ENCODE measurements at places on chromosomes 5 and 9.

DNA sequence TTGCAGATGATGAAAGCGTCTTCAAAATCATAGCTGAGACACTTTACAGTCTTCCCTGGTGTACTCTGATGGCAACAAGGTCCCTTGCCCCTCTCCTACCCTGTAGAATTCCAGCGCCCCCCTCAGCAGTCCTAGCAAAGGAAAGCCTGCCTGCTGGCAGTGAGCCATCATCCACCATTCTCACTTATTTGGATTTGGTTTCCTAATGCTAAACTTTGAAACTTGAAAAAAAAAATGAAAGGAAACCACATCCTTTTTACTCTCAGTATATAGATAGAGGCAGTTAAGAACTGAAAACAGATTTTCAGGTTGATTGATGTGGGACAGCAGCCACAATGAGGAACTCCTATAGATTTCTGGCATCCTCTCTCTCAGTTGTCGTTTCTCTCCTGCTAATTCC is at the start of gene GZMA:
GZMA (plus strand) TSS at position 299 of the 400 bp plus-strand sequence; CDS start at position 336, 37 bp downstream.
- no peak for DNase-seq

- no peak for DNase-seq
Measured at GRCh38 chr5:131384616-131385214, 120.9 kb downstream of the CDC42SE2 start.

GRCh38 chr5:17150531-17150930 is 66.9 kb upstream of the BASP1 start:
- no peak for DNase-seq

- no peak for DNase-seq
Measured at GRCh38 chr5:57887851-57888621, 405.4 kb upstream of the ACTBL2 start.

DNA sequence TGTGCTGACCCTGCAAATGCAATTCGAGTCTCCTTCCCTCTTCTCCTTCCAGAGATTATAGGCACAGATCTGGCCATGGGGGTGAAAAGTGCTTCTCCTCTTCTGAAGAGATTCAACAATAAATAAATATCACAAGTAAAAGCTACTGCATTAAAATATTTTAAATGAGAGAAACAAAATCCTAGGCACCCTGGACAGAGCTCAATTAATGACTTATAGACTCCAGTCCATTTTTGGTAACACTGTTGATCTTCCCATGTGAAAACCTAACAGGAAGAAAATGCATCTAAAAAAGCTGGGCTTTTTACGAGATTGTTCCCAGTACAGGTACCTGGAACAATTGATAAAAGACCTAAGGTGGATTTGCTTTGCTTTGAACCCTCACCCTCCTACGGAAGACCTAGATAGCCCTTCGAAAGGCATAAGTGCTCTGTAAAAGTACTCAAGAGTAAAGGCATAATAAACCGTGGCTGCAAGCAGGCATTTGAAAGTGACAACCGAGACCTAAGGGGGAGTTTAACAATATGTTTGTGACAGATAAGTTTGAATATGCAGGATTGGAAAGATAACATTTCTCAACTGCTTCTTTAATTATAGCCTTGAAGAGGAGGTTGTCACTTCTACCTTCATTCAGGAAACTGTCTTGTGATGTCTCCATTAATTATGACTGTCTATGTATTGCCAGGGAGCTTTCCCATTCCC is 29.4 kb upstream of the MED10 start:
- DNase-seq, result no peak

DNA sequence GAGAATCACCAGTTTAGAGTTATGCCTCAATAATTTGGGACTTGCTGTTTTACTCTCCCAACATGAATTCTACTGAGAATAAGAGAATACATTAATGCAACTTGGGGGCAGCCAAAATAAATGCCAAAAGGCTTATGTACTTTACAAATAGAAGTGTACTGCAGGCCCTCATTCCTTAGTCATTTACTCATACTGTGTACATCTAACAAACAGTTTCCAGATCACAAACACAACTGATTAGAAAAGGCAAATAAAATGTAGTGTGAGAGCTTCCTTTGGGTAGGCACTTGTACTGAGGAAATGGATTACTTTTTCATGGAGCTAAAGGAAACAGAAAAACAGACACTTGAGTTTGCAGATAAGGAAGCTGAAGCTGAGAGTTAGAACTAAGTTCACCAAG is 12.6 kb downstream of the ANKDD1B start:
- DNase-seq, result no peak

- no peak for DNase-seq
Measured at GRCh38 chr5:34666392-34667080, 10.4 kb downstream of the RAI14 start.

DNA sequence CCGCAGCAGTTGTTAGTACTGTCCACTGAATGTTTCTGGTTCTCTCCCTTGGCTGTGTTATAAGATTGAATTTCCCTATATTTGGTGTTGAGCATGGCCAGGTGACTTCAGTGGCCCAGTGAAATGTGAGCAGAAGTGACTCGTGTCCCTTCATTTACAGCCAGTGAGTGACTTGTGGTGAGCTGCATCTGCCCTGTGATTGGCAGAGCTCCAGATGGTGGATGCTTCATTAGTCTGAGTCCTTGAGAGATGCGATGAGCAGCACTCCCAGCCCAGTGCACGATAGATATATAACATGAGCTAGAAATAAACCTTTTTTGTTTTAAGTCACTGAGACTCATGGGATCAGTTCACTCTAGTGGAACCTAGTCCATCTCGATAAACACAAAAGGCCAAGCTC is 19.3 kb downstream of the PCSK5 start:
- DNase-seq, result no peak

DNA sequence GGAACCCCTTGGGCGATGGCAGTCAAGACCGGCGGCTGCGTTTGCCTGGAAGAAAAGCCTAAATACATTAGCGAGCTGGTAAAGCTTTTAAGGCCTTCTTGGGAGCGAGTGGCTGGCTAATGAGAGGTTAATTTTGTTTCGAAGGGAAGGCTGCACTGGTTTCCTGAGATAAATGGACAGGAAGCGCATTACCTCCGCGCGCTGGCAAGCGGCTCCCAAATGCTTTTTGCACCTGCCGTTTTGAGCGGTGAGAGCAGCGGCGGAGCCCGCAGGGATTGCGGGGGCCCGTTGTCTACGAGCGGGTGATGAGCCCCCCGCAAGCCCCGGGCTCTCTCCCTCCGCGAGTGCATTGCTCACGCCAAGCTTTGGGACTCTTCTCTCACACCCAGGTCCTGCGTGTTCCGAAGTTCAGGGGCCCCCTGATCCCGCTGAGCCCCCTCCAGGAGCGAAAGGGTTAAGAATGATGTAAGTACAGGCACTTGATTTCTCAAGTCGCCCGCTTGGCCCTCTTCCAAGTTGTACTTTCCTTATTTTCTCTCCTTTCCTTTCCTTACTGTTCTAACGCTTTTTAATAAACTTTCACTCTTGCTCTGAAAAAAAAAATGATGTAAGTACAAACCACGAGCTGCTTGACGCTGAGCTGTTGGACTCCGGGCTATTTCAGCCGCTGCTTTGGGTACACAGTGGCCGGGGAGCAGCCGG is 3.1 kb upstream of the RGMB start:
- no peak for DNase-seq

DNA sequence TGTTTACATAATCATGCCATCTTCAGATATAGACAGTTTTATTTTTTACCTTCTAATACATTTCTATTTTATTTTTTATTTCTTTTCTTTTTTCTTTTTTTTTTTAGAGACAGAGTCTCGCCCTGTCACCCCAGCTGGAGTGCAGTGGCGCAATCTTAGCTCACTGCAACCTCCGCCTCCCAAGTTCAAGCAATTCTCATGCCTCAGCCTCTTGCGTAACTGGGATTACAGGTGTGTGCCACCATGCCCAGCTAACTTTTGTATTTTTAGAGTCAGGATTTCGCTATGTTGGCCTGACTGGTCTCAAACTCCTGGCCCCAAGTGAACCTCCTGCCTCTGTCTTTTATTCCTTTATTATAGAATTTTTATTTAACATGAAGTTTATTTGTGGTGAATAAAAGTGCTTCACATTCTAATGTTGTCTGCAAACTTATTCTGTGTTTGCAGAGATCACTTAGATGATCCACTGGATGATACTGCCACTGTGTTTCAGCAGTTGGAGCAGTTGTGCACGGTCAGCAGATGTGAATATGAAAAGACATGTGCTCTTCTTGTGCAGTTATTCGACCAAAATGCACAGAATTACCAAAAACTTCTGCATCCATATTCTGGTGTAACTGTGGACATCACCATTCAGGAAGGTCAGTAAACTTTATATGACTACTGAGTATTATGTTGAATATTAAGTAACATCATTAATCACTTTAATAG is 62.2 kb downstream of the RANBP17 start:
- DNase-seq, result no peak

- DNase-seq, result no peak
Measured at GRCh38 chr5:156354571-156354970, 27.6 kb downstream of the SGCD start.

DNA sequence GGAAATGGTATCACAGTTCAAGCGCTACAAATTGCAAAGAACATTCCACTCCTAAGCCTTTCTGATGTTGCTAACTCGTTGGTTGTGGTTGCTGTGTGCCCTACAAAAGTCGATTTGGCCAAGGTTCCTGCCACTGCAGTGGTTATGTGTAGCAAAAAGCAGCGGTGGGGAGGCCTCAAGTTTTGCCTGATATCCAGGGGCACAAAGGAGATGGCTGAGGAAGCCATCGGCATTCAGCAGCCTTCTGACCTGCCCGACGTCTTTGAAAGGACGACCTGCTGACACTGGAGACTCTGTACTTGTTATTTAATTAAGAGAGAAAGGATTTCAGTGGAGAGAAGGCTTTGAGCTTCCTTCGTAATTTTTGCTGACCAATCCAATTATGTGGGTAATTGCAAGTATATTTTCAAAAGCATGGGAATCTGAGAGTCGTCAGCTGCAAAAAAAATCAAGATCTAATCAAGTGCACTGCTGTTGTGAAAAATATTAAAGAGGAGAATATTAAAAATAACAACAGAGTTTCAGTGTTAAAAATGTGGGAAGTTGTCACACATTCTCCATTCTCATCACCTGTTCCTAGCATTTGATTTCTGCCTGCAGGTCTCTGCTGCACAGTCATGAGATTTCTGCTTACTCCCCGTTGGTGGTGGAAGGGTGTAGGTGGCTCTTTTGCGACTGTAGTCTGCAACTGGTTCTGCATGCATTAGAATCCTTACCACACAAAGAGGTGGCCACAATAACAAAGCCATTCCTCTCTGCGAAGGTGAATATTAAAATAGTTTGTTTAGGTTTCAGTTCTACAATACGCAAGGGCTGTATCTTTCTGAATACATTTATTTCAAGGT is 319.2 kb downstream of the IRX2 start:
- no peak for DNase-seq

GRCh38 chr9:128062279-128062678 is 4.8 kb downstream of the NAIF1 start:
- DNase-seq, result no peak

Data from NCI-H446 treated with DMSO at 0.1 percent for 48 hours (cell line).